ENCODE measurements at places on chromosomes 5 and 9.

DNA sequence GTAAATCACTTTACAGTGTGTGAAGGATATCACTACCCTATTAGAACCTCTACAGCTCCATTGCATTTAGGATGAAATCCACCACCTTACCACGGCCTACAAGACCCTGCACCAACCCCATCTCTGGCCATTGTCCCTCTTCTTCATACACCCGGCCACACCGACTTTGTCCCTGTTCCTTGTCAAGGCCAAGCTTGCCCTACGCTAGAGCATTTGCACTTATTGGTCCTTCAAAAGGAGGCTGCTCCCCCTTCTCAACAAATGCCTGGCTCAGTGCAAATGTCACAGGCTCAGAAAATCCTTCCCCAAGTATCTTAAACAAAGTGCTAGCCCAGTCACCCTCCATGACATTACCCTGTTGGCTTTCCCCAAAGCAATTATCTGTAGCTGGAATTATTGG, 4.1 kb upstream of the HRH2 start:
- DNase-seq, result no peak

GRCh38 chr5:16826379-16827125, 109.5 kb downstream of the MYO10 start:
- no peak for DNase-seq

DNA sequence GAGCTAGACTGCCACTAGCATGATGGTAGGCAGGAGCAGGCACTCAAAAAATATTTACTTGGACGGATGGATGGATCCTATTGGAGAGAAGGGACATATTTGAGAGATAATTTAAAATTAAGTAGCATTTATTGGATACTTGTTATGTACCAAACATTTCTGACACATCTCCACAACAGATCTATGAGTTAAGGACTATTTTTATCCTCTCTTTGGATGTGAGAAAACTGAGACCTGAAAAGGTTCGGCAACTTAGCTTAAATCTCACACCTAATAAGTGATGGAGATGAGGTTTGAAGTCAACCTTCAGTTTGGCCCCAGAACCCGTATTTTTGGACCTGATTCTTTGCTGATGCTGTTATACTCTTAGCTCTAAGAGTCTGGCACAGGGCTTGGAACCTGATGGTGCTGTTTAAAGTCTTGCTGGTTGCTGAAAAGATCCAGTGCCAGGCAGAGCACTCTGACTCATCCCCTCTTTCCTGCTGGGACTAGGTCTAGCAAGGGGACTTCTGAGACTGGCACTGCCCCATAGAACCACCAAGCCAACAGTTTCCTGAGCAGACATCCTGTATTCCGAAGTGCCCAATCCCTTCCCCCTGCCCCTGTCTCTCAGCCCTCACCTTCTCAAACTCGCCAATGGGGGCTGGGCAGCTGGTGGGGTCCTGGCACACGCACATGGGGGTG, 15.6 kb downstream of the SPARC start:
- peak; percentile 20 for DNase-seq

DNA sequence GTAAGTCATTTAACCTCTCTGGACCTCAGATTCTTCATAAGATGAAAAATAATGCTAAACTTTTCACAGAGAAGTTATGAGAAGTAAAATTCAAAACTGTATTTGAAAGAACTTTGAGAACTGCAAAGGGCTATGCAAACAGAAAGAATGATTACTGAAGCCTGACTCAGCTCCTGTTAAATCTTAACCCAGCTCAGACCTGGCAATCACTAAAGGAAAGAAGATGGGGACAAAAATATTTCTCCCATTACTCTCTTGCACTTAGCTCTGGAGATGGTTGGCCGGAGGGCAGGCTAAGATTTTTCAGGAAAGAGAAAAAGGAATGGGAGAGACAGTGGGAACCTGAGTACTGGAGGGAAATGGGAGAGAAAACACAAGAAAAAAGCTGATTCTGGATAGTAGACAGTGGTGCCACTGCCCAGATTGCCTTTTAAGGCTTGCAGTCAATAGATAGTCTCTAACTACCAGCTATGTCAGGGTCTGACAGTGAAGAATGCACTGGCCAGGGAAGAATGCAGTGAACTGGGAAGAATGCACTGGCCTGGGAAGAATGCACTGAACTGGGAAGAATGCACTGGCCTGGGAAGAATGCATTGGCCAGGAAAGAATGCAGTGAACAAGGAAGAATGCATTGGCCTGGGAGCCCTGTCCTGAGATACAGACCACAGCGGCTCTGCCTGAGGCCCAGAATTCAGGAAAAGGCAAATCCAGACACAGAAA, 25.2 kb upstream of the CEMIP2 start:
- peak; percentile 90 for DNase-seq

DNA sequence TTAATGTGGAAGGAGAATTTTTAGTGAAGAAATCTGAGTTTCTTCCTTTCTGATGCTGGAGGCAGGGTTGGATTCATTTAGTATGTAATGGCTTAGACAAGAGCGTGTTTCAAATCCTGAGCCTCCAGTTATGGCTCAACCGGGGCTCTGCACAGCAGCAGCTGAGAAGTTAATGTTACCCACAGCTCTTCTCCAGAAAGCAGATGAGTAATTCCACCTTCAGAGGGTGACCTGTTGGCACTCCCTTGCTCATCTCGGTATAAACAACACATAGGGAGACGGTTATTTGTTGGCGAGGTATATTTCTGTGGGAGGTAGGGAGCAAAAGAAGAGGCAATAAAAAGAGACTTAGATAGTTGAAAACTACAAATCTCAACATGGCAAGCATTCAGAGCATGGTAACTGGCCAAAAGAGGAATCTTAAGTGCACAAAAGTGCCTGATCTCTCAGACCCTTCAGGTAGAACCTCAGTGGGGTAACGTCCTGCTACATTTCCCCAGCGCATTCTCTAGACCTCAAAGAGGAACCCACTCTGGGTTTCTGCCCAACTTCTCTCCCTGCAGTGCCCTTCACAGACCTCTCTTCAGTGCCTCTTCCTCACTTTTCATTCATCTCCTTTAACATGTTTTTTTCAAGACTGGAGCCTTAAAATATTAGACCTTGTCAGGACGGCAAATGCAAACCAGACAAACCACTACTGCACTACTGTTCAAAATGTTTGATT, 417.5 kb upstream of the ADAMTSL1 start:
- no peak for DNase-seq

GRCh38 chr9:98108531-98109031, 10.4 kb downstream of the TRIM14 start:
- DNase-seq, result no peak

DNA sequence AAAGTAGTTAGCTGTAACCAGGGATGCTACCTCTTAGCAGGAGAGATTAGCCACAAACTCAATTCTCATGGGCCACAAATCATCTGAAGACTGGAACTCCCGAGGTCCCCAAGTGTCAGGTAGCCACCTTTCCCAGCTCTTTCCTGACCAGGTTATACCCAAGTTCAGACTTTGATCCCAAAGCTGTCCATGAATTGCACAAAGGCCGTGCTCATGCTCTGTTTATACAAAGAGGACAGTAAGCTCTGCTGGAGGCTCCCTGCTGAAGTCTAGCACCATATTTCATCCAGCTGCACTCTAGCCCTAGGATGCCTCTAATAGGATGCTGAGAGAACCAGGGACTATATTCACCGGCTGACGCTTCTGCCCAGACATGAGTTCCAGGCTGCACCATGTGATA, 271.0 kb upstream of the ADAMTSL1 start:
- no peak for DNase-seq

GRCh38 chr5:54679686-54680085, 162.1 kb downstream of the SNX18 start:
- no peak for DNase-seq

DNA sequence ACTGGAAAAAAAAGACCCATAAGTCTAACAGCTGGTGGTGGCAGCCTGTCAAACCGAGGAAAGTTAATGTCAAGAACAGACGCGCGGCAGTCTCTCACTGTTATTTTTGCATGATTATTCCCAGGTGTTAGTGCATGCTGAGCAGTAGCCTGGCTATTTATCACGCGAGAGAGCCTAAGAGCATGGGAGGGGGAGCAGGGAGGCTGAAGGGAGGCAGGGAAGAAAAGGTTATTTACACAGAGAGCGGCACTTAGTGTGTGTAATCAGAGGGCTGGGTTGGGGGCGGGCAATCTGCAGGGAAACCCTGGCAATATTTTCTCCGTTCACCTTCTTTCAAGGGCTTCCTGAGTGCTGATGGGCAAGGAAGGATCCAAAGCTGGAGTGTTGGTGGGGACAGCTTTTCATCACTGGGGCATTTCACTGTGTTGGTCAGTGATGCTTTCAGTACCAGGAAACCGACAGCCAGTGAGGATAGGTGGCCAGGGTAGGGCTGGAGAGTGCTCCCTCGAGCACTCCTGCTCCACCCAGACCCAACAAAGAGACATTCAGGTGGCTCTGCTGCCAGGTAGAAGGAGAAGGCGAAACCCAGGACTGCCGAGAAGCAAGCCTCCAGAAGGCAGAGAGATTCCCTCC, 39.6 kb downstream of the ZNF608 start:
- DNase-seq, result peak; percentile 86

- no peak for DNase-seq
These were observed 60.6 kb downstream of the TNFSF15 start for GRCh38 chr9:114745108-114745848.

- no peak for DNase-seq
These were observed 502.5 kb downstream of the PDE4D start for GRCh38 chr5:59390989-59391388.

DNA sequence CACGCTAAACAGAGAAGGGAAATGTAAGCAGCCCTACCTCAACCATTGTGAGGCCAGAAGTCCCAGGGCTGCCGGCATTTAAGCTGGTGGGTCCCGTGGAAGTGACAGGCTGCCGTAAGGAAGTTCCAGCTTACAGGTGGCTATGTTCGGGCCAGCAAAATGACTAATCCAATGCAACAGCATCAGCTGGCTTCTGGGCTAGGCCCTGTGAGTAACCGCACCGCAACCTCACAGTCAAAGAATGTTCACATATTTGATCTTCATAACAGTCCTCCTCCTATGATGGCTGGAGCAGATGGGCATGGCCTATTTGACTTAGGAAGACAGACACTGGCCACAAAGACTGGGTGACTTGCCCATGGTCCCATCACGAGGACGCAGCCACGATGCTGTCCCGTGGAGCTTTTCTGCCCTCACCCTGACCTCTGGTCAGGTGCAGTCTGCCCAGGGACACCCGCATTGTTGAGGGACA, 88.2 kb downstream of the LIFR start:
- peak; percentile 89 for DNase-seq

DNA sequence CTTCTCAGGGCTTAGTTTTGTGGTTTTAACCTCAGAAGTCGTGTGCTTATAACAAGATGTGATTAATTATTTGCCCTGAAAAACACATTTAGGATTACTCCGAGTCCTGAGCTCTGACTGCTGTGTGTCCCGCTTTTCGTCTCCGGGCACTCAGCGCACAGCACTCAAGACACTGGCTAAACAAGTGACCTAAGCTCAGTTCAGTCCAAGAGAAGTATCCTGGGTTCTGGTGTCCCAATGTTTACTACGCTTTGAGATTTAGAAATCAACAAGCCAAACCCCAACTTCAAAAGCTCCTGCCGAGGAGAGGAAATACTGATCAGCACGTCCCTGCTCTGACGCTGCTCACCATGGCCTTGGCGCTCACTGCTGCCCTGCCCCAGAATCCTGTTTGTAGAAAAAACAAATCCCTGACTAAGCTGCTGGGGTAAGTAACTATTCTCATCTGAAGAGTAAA, 53.2 kb downstream of the IPPK start:
- DNase-seq, result no peak

- no peak for DNase-seq
These were observed 144.9 kb upstream of the CD180 start for GRCh38 chr5:67341478-67341877.
